ENCODE measurements at places on chromosomes 7 and 10.

GRCh38 chr7:94188350-94188749 lies 184.2 kb upstream of the BET1 start:
- no peak for DNase-seq

- DNase-seq = no peak
Measured at GRCh38 chr7:104986628-104987259, 27.3 kb upstream of the KMT2E start.

- no peak for DNase-seq
Measured at GRCh38 chr7:135215180-135215579, 3.9 kb upstream of the WDR91 start.

GRCh38 chr7:50369143-50370026 lies 64.9 kb downstream of the IKZF1 start:
- DNase-seq = no peak

DNA sequence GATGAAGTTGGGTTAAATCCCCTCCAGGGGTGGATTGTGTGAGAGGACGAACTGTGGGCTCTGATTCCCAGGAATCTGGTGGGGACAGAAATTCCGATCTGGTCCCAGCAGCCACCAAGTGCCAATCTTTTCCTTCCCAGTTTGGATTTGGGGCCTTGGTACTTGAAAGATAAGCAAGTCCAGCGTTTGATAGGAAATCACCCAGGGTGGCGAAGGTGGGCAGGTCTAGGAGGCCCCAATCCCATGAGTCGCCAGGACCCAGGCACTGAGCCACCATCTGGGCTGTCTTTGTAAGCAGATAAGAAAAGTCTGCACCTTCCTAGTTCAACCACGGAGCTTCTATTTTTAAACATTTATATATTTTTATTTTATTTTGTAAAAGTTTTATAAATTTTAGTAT lies 122.6 kb upstream of the LSM8 start:
- DNase-seq = no peak

- no peak for DNase-seq
Measured at GRCh38 chr7:116780521-116780920, 81.9 kb upstream of the CAPZA2 start.

DNA sequence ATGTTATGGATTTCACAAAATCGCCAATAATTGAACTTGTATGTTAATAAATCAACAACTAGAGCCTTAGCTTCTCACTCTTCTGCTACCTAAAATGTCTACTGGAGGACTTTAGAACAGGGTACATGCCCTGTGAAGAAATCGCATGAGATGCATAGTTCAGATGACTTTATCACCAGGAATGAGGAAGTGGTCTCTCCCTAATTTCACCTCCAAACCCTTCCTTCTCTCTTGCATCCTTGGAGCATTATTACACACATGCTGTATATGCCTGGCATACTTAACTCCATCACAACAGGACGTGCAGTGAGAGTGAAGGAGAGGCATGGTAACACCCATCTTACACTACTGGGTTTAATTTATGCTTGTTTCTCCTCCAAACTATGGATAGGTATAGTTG lies 27.8 kb downstream of the RHEB start:
- DNase-seq = no peak

DNA sequence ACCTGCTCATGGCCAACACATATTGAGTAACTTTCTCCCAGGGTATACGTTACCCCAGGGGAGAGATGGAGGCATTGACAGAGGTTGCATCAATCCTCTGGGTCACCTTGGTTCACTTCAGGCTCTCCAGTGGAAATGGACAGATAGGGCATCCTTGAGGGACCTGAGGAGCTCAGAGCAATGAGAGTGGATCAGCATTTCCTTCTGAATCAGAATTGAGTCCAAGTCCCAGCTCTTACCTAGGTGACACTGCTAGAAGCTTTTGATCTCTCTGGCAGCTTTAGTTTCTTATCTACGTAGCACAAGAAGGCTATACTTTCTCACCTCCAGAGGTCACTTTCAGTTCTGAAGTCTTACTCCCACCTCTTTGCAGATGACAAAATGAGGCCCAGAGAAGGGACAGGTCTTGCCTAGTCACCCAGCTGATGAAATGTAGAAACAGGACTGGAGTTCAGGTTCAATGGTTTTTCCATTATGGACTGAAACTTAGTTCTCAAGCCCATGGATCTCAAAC lies 35.2 kb downstream of the PANK1 start:
- no peak for DNase-seq

- DNase-seq = no peak
Measured at GRCh38 chr7:4751398-4751947, 23.9 kb upstream of the AP5Z1 start.

DNA sequence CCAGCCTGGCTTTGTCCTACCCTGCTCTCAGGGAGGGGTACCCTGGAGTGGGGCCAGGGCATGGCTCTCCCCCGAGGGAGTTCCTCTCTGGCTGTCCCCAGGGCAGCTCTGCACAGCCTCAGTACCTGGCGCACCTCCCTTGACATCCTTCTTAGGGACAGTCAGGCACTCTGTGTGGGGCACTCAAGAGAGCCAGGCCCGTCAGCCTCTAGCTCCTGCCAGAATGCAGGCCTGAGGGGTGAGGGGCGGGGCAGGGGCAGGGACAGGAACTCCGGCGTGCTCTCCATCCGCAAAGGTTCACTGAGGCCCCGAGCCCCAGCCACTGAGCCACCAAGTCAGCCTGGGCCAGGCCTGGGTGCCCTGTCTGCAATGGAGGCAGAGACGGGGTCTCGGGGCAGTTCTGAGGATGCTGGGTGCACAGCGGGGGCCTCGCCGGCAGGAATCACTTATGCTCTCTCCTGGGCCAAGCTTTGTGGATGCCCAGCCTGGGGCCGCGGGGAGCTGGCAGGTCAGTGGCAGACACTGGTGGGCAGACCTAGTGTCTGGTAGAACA lies 10.1 kb downstream of the LIMK1 start:
- DNase-seq = no peak

DNA sequence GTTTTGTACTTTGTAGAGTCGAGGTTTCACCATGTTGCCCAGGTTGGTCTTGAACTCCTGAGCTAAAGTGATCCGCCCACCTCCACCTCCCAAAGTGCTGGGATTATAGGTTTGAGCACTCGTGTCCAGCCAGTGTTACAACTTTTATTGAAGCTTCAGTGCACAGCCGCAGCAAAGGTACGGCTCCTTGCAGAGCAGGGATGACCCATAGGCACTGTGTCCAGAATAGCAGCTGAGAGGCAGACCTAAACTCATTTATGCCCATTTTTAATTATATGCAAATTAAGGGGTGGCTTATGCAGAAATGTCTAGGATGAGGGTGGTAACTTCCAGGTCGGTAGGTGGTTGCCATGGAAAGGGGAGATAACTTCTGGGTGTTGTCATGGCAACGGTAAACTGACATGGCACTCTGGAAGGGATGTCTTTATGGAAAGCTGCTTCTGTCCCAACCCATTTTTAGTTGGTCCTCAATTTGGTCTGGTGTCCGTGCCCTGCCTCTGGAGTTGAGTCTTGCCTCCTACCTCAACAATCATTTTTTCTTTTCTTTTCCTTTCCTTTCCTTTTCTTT lies 22.7 kb downstream of the NYAP1 start:
- DNase-seq = no peak

DNA sequence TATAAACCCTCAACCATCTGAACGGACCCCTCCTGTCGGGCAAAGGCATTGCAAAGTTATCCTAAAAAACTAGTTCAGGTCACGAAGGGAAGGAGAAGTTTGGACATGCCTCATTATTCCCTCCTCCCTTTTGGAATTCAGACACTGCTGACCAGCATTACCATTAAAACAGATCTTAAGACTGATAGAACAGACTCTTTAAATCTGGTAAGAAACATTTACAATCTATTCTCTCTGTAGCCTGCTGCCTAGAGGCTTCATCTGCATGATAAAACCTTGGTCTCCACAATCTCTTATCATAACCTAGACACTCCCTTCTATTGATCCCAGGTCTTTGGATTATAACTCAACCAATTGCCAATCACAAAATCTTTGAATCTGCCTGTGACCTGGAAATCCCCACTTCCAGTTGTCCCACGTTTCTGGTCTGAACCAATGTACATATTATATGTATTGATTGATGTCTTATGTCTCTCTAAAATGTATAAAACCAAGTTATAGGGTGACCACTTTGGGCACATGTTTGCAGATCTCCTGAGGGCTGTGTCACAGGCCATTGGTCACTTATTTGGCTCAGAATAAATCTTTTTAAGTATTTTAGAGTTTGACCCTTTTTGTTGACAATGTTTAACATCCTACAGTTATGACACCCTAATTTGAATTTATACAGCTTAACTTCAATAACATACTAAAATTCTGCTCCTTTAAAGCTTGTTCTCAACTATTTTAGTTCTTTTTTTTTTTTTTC lies 23.5 kb upstream of the CNNM2 start:
- DNase-seq = no peak

DNA sequence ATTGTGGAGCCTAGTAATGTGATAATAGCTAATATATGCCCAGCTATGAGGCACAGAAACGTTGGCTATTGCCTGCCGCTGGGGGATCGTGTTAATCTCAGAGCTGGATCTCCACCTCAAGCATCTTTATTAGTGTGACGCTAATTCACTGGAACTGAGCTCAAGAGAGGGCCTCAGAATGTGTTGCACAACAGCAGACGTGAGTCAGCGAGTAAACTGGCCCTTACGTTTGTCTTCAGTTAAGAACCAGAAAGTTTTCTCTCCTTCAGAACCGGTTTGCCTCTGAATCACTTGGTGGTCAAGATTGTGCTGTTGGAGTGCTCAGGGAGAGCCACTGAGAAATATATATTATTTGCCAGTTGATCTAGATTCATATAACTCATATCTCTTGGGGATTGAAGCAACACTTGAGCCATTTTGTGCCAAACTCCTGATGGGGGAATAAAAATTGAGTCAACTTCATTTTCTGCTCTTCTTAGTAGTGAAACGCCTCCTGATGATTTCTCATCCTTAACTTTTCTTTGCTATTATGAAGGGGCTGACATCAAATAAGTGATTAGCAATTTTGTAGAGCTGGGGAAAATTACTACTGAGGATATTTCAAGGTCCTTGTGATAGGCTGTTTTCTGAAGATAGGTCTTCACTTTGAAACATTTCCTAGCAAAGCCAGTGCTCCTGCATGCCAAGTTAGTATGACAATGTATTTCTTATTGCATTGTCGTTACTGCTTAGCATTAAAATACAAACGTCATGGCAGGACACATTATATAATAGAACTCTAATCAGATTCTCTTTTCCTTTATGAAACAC lies 22.3 kb downstream of the BZW2 start:
- no peak for DNase-seq

- DNase-seq = no peak
Measured at GRCh38 chr7:2195400-2196246, 37.1 kb downstream of the MAD1L1 start.
